Activated T-cell treated with anti-CD3 and anti-CD28 coated beads for 24 hours (primary cell): ENCODE measurements at places on chromosomes 3 and 15.

DNA sequence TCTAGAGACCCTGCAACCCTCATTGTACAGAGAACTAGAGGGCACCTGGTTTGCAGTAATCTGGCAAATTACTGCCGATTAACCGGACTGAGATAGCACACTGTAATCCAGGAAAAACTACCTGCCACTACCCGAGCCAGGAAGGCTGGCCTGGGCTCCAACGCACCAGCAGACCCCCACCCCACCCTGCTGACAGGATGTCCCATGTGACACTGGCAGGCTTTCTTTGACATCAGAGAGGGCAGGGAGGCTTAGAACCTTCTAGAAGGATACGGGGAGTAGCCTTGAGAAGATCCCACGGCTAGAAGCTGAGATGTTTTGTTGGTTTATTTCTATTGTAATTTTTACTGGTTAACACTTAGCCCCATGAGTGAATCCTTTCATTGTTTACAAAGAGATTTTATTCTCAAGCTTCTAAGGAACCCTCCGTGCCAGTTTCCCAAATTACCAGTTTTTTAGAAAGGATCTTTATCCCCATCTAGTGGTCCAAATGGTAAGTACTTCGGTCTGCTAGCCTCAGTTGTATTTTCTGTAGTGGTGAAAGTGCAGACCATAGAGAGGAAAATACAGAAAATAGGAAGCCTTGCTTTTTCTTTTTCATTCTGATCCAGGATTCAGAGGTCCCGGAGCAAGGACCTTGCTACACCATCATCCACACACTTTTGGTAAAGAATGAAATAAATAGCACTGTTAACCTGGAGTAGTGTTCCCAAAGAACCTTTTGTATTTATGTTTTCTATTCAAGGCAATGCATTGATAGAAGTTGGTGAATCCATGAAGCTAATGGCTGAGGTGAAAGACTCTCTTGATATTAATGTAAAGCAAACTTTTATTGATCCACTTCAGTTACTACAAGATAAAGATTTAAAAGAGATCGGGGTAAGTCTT lies 81.9 kb upstream of the ADAMTSL3 start:
- no peak for DNase-seq

GRCh38 chr3:128424508-128425069 lies 42.1 kb downstream of the DNAJB8 start:
- no peak for DNase-seq

DNA sequence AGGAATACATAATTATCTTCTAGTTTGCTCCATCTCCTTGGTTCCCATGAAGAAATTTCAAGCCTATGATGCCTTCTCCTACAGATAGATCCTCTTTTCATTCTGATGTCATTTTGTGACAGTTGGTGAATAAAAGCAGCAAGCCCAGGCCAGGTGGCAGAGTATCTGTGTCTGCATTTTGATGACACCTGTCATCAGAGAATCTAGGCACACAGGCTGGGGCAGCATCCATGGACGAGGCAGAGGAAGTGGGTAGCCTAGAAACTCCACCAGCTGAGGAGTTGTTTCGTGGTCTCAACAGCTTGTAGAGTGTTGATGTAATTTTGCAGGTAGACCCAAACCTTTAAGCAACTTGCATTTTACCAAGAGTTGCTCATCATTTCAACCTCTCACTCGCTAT lies 269.8 kb downstream of the FEZF2 start:
- no peak for DNase-seq

DNA sequence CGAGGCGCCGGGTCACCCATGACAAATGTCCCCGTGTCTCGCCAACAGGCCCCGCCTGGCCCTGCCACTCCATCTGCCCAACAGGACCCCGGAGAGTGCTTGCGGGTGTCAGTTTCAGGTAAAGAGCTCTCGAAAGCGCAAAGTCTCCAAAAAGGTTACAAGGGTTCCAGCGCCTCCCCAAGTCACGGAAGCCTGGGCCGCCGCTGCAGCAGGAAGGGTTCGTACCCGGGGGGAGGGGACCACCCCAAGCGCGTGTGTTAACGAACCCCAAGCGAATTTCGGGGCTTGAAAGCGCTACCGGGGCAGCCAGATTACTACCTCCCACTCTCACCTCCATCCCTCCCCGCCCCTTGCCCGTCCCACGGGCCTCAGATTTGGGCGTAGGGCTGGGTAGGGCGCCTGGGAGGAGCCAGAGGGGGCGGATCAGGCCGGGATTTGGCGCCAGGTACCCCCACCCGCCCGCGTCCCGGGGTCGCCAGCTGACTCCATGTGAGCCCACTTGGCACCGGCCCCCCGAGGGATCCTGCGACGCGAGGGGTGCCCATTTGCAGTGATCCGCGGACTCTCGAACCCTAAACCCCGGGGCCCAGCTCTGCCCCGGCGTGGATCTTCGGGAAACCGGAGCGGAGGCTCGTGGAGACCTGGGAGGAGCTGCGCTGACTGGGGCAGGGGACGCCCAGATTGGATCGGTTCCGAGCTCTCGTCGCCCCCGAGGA lies 85.9 kb downstream of the NR2F2 start:
- no peak for DNase-seq

- DNase-seq, result no peak
Observed at GRCh38 chr3:24867783-24868182, 373.1 kb upstream of the THRB start.

GRCh38 chr15:64854526-64854925 lies 12.8 kb downstream of the PLEKHO2 start:
- DNase-seq, result no peak

DNA sequence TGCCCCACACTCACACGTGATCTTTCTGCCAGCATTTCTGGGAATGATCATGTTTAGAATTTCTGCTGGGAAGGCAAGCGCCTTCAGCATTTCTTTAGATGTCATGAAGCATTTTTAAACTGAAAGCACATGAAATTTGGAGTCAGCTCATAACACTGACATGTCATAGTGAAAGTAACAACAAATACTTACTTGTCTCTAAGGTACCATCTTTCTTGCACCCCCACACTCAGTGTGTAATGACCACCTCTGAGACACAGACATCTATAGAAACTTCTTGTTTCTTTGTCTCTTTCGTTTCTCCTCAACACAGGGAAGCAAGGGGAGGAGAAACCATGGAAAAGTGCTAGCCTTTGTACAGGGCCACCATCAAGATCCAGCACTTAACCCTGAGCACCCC lies 171.7 kb downstream of the RORA start:
- DNase-seq, result no peak

- no peak for DNase-seq
Observed at GRCh38 chr3:195238081-195238571, 32.8 kb downstream of the XXYLT1 start.

DNA sequence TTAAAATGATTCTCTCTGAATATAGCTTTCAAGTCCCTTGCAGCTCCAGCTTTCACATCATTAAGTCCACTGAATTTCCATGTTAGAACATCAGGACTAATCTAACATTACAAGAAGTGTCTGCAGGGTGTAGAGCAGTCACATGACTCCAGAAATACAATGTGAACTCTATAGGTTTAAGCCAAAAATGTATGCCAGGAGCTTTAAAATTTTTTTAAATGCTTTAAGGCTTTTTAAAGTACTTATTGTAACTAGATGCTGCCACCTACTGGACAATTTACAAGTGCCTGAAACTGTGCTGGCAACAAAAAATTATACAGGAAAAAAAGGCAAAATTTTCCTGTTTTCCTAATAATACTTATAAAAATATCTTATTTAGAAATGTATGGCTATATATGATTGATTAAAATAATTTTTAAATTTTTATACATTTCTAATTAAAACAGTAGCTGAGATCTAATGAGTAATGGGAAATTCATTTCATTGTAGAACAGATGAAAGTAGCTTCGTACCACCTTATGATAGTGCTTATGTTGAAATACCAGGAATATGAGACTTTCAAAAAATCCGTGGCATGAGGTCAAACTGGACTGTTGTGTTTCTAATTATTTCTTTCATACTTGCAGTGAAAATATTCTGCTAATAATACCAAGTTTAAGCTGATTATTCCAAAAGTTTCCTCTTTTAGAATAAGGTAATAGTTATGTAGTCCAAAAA lies 25.7 kb downstream of the FSIP1 start:
- DNase-seq, result no peak

DNA sequence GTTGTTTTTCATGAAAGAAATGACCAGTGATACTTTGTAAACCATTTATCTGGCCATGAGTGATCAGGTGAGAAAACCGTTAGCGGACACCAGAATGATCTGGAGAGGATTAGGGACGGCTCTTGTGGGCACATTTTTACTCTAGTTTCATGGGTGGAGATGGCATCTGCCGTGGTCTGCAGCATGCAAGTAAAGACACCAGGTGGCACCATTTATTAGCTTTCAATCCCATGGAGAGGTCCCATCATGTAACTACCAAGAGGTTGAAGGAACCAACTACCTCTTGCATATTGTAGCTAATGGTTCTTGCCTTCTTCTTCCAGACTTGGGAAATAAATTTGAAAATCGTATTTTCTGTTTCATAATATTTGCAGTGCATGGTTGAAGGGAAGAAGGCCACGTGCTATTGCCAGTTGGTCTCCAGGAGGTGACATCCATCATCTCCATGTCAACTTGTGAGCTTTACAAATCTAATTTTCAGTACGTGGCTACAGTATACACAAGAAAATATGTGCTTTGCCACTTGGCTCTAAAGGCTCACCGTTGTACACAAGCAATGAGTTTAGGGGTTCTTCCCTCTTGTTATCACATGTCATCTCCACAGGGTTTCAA lies 1.5 kb upstream of the MAPKBP1 start:
- peak; percentile 32 for DNase-seq

GRCh38 chr3:161682715-161683114 lies 186.1 kb downstream of the OTOL1 start:
- no peak for DNase-seq

GRCh38 chr3:157204431-157204830 lies 44.5 kb upstream of the CCNL1 start:
- DNase-seq, result no peak

DNA sequence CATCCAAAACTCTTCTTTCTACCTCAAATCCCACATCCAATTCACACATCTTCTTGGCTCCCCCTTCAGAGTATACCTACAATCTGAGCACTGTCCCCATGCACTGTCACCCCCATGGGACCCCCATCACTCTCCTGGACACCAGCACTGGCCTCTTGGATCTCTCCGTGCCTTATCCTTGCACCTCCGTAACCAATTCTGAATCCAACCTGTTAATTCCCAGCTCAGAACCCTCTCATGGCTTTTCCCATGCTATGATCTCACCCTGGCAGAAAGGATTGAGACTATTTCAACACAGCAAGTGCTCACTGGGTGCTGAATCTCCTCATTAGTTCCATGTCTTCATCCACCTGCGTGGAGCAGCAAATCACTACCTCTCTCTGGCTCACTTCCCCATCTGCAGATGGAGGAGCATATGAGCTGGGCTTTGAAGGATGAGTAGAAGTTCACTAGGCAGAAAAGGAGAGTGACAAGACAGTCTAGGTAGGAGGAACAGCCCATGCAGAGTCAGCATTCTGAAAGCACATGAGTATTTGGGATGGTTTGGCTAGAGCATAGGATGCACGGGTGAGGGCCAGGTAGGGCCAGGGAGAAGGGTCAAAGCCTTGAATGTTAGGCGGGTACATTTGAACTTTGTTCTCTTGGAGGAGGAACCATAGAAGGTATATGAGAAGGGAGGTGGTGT lies 48.7 kb downstream of the SLC6A6 start:
- no peak for DNase-seq

- no peak for DNase-seq
Observed at GRCh38 chr15:65517866-65518207, 348 bp upstream of the DPP8 start.

GRCh38 chr3:171753025-171753472 lies 57.2 kb downstream of the PLD1 start:
- no peak for DNase-seq

DNA sequence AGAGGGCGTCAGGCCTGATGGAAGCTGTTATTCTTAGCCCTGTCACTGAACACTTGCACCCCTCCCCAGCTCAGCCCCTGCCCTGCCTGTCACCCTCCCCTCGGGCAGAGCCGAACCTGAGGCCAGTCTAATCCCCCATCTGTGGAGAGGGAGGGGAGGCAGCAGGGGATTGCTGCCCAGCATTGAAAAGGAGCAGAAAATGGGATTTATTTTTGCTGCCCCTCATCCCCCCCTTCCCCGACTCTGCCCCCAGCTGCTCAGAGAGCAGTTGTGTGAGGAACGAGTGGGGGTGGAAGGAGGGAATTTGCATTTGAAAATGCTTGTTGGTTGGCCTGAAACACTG lies 71.6 kb downstream of the EPHB3 start:
- DNase-seq, result no peak
